Effector memory CD4-positive, alpha-beta T cell (primary cell): ENCODE measurements at places on chromosomes 7 and 10.
A peak's percentile ranks its signal among the peaks of the same experiment; 100 is the strongest.

DNA sequence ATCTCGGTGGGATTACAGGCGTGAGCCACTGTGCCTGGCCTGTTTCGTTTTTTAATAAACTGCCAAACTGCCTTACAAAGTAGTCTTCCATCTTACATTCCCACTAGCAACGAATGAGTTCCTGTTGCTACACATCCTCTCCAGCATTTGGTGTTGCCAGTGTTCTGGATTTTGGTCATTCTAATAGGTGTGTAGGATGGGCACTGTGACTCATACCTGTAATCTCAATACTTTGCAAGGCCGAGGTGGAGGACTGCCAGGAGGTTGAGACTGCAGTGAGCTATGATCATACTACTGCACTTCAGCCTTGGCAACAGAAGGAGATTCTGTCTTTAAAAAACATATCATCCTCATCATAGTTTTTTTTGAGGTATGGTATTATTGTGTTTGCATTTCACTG, 21.4 kb upstream of the RSBN1L start:
- no peak for DNase-seq

DNA sequence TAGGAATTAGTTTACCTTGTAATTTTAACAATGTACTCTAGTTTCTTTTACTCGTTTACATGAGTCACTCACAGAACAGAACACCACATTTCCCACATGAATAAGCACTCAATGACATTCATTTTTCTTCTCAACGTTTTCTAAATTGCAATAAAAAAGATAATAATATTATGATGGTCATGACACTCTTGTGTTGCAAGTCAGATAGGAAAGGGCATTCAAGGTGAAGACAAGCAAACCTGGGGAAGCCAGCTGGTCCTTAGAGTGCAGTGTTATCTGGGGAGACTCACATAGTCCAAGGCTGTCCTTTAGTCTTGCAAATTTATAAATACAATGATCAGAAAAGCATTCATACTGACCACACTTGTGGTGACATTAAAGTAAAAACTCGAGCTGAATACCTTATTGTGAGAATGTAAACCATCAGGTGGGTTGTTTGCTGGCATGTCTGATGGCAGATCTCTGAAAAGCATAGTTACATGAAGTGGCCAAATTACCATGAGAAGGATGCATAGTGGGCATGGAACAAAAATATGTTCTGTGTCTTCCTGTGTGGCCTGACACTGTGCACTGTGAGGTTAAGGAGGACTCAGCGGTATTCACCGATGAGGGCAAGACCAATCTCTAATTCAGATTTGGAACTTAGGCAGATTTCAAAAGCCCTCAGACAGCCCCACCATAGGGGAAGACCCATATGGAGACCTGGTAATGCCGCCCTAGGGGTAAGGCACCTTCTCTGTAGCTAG, 158.9 kb upstream of the ASAH2 start:
- no peak for DNase-seq

GRCh38 chr7:157757776-157758467, 421.1 kb downstream of the DNAJB6 start:
- no peak for DNase-seq

DNA sequence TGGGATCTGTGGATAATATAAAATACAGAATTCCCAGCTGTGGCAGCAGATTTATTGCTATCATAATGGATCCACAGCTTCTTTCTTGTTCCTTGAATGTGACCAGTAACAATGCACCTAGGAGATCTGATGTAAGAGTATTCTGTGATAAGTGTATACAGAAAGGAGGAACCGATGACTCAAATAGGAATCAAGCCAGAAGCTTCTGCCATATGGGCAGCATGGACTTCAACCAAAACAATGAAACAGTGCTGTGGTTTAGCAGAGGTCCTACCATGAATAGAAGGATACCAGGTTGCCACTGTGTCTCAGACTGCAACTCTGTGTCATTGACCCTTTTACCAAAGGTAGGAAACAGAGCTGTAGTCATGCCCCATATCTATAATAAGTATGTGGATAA, 81.8 kb downstream of the PTPRZ1 start:
- DNase-seq: no peak

DNA sequence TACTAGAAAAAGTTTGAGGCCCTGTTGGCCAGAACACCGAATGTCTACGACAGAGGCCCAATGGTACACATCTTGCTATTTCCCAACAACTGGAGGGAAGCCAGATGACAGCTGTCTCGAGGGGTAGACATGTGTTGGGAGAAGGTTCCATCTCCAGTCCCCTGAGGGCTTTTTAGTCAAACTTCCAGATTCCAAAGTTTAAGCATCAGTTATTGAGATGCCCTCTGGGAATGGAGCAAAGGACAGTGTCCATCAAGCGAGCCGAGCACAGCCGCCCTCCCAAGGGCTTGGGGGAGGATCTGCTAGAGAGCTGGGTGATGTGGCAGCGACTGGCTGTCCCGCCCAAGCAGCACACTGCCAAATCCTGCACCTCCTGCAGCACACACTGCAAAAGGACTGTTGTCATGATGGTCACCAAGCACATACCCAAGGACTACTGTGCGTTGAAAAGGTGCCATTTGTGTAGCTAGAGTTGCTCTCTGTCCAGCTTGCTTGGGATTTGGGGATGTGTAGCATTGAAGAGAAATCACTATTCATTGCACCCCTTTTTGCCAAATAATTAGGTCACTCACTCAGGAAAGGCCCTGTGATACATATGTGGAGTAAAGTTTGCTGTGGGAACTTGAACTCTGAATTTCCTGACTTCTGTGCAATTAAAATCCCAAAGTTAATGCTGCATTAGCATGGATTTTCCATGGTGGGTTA, 164.6 kb downstream of the TRIL start:
- no peak for DNase-seq

DNA sequence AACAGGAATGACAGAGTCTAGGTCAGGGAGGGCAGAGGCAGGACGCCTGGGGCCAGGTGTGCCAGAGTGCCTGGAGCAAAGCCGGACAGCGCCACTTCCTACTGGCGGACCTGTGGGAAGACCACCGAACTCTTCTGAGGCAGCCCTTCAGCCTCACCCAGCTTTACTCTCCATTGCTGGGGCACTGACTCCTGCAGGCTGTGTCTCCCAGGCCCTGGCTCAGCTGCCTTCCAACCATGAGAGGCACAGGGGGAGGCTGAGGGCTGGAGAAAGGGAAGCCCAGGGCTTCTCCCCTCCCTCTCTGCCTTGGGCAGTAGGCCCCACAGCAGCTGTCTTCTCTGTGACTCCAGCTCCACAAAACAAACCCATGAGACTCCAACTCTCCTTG, 139.6 kb upstream of the UNC5B start:
- no peak for DNase-seq

DNA sequence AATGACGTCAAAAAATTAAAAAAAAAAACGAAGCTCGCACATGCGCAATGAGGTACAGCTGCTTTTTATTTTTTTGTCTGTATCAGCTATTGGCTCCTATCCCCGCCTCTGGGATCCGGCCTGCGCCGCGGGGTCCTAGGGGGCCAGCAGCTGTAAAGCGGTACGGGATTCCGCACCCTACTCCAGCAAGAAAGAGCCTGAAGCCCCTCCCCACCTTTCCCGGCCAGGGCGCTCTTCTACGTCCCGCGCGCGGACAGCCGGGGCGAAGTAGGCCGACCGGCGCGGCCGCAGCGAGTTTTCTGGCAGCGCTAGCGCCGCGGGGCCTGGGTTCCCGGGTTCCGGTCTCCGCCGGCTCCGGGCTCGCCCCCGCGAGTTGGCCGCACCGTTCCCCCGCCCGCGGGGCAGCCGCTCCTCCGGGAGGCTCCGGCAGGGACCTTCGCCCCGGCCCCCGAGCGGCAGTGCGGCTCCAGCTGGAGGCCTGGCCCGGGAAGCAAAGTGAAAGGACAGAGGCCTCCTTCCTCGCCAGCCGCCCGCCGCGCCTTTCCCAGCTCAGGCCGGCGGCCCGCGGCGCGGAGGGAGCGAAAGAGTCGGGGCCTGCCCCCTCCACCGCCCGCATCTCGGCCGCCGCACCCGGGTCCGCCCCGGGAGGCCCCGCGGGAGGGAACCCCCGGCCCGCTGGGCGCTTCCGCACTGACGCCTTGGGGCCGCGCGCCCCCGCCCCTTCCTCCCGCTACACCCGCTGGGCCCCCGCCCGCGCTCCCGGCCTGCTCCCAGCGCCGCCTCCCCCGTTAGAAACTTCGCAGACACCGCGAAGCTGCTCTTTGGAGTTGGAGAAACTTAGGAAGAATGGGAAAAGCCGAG, 4.7 kb upstream of the SPAG6 start:
- peak; percentile 33 for DNase-seq

DNA sequence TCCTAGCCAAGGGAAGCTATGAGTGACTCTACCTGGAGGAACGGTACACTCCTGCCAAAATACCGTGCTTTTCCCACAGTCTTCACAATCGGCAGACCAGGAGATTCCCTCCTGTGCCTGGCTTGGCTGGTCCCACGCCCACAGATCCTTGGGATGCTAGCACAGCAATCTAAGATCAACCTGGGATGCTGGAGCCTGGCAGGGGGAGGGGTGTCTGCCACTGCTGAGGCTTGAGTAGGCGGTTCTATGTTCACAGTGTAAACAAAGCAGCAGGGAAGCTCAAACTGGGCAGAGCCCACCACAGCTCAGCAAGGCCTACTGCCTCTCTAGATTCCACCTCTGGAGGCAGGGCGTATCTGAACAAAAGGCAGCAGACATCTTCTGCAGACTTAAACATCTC, 295.3 kb downstream of the ELMO1 start:
- DNase-seq: no peak

GRCh38 chr7:1232623-1233332, at the start of gene UNCX:
Gene UNCX (plus strand): TSS chr7:1232872. CDS start chr7:1233018, 146 bp downstream.
- no peak for DNase-seq

- DNase-seq: no peak
Observed at GRCh38 chr10:76509446-76509845, 1078.0 kb downstream of the LRMDA start.

GRCh38 chr7:110539216-110539615, 551.7 kb upstream of the LRRN3 start:
- DNase-seq: no peak

DNA sequence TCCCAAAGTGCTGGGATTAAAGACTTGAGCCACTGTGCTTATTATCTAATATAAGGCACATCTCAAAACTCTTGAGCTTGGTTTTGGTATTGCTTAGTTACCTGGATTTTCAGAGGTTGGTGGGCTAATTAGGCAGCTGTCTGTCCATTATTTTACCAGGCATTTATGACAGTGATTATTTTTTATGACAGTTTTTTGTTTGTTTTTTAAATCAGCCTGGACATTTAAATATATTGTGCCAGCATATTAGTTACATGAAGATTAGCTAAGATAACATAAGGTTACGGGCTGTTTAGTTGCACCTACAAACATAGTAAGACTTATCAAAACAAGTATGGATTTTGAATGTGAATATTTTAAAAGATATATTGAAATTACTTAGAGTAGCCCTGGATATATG, 2.6 kb upstream of the ZRANB1 start:
- no peak for DNase-seq

DNA sequence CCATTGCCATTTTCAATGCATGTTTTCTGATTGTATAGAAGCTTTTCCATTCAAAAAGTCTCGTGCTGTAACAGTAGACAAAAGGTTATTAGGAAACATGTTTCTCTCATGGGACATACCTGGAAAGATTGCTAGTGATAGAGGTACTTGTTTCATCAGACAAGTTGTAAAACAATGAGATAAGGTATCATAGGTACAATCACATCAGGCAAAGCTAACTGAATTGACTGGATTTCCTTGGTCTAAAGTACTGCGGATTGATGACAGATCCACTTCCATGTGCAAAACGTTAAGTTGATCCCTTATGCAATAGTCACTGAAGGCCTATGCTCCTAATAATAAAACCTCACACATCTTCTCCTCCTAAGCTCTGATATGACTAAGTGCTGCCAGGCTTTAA, 6.5 kb upstream of the RNF32 start:
- no peak for DNase-seq

GRCh38 chr10:103736044-103736443, 119.3 kb downstream of the SH3PXD2A start:
- no peak for DNase-seq

DNA sequence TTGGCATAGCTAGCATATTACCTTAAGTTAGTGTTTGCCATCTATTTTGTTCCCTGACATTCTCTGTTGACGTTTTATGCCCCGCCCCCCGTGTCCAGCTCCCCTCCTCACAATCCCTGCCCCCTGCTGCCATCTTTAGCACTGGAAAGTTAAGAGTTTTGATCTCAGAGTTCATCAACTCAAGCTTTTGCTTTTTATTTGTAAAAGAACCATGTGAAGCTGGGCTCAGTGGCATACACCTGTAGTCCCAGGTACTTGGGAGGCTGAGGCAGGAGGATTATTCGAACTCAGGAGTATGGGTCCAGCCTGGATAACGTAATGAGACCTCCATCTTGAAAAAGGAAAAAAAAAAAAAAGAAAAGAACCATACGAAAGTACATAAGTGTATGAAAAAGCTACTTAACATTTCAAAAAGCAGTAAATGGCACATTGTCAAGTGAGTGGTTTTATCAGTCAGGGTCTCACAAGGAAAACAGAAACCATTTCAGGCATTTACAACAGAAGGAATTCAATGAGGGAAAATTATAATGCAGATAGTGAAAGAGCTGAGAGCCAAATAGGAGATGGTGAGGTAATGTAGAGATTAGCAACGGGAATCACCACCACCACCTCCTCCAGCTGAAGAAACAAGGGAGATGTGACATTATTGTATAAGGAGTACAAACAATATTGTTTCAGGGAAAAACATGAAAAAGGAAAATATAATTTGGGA, 64.9 kb downstream of the MCU start:
- DNase-seq: no peak

DNA sequence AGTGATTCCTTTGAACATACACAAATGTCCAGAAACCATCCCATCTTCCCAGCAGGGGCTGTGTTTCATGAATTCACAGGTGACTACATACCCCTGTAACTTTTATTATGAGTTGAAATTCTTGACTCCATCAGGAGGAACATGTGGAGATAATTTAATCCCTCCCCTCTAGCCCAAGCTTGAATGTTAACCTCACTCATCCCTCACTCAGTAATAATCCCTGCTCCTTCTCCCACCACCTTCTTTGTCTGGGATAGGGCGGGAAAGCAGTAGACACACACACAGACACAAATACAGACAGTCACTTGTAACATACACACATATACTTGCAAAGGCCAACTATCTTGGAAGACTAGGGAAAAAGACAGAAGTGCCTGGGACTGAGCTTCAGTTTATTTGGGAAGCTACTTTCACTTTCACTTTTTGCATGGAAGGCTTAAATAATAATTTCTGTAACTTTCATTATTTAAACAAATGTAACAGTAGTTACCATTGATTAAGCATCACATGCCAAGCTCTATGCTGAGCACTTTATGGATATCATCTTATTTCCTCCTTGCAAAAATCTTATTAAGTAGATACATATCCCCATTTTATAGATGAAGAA, 7.3 kb downstream of the AASS start:
- DNase-seq: no peak

GRCh38 chr10:29533696-29534285, 101.0 kb downstream of the SVIL start:
- no peak for DNase-seq
